ENCODE measurements at places on chromosomes 11 and 22. TPM values are rescaled to one million over a fixed set of nuclear protein-coding genes. Genes with fewer than 3 reads are reported as not detected.

Gene MUC5AC
- total RNA-seq = not detected

Gene DDTL
- 1.2 TPM for total RNA-seq

Gene DEUP1
- not detected for total RNA-seq

Gene SERPIND1
- not detected for total RNA-seq

Gene ZMAT5
- 27.3 TPM for total RNA-seq

Gene TIMP3
- total RNA-seq = 301 TPM

Gene SHISA8
- not detected for total RNA-seq

Gene TEX54
- not detected for total RNA-seq

Gene RGL4
- total RNA-seq = not detected

Gene SYT12
- 1.5 TPM for total RNA-seq

Gene ACTN3
- total RNA-seq = under 0.01 TPM

Gene HTATIP2
- total RNA-seq = 33.7 TPM

Gene CASP5
- not detected for total RNA-seq

Gene CCDC87
- 0.26 TPM for total RNA-seq

Gene GGT1
- total RNA-seq = 2.5 TPM

Gene FAM180B
- total RNA-seq = 1.3 TPM

Gene CADM1
- total RNA-seq = 0.09 TPM

Gene CNIH2
- not detected for total RNA-seq

Gene EHF
- 0.09 TPM for total RNA-seq

Gene OVOL1
- total RNA-seq = not detected

Gene SART1
- 42.0 TPM for total RNA-seq

Gene GRM5
- not detected for total RNA-seq

Gene TANGO2
- total RNA-seq = 34.1 TPM

Gene PHLDA2
- 19.1 TPM for total RNA-seq

Gene PHLDB1
- 124 TPM for total RNA-seq

Gene PRR33
- total RNA-seq = not detected

Gene HEPN1
- not detected for total RNA-seq

Gene TRIM29
- total RNA-seq = not detected

Gene MMP7
- total RNA-seq = not detected

Gene SLC22A6
- not detected for total RNA-seq

Gene FOXRED2
- total RNA-seq = 11.7 TPM

Gene LRRC55
- 0.17 TPM for total RNA-seq

Gene TRIM49
- total RNA-seq = not detected

Gene PNPLA3
- 3.4 TPM for total RNA-seq

Gene JAML
- total RNA-seq = not detected

Gene SCUBE2
- total RNA-seq = 2.8 TPM

Gene KRTAP5-1
- total RNA-seq = not detected

Gene SESN3
- total RNA-seq = 31.7 TPM

Gene FZD4
- total RNA-seq = 21.4 TPM

Gene GPR83
- total RNA-seq = not detected

Gene SNX32
- 2.4 TPM for total RNA-seq

Gene AAMDC
- 32.5 TPM for total RNA-seq

Gene SAA2
- 0.47 TPM for total RNA-seq

Gene OR4D6
- total RNA-seq = not detected

Measured in pericardium fibroblast (primary cell).